ENCODE measurements at places on chromosomes 11 and 22.

DNA sequence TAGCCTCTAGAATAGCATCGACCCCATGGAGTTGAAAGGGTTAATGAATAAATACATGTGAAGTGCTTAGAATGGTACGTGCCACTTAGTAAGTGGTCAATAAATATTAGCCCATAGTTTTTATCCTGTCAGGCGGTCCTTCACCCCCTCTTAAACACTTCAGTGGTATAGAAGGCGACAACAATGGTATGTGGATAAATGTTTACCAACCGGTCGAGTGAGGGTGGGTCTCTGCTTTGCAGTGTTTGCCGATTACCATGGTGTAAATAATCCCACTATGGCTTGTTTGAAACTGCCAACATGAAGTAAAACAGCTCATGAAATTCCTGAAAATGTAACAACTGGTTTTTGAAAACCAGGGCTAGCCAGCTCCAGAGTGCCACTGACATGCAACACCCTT, 541.2 kb downstream of the BUD13 start:
- no peak for DNase-seq

DNA sequence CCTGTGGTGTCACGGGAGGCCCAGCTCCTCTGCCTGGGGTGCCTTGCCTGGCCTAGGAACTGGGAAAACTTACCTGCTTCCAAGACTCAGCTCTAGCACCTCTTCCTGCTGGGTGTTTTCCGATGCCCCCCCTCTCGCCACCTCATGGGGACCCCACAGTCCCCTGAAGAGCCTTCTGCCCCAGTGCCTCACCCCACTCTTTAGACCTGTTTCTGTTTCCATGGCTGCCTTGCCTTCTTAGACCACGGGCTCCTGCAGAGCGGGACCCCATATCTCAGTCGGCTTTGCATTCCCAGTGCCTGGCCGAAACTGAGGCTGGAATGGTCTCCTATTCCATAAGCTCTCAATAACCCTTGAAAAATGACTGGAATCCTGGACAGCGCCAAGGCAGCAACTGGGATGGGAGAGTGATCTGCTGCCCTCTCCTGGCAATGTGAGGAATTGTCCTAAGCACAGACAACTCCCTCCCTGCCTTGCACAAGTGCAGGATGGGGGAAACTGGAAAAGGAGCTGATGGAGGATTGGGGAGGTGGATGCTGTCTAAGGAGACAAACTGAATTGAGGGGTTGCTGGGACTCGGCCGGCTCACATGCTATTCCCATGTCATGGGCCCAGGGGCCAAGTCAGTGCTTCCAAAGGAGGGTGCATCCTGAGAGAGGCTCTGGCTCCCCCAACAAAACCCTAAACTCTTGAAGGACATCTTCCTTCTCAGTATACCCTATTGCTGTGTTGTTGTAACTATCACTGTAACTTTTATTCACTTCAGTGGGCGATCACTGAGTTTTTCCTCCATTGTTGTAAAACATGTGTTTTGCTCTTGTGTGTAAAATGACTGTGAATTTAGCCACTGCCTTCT, 26.6 kb upstream of the IL17RA start:
- peak; percentile 22 for DNase-seq

- no peak for DNase-seq
Measured at GRCh38 chr11:32781721-32782120, 12.7 kb downstream of the CCDC73 start.

GRCh38 chr22:49786976-49787706, 40.5 kb downstream of the BRD1 start:
- DNase-seq, result no peak

GRCh38 chr11:19181531-19182261, 20.1 kb downstream of the CSRP3 start:
- no peak for DNase-seq

GRCh38 chr11:47369676-47370075, 8.7 kb downstream of the SPI1 start:
- no peak for DNase-seq

GRCh38 chr11:65630215-65630614, 7.7 kb upstream of the SIPA1 start:
- no peak for DNase-seq

DNA sequence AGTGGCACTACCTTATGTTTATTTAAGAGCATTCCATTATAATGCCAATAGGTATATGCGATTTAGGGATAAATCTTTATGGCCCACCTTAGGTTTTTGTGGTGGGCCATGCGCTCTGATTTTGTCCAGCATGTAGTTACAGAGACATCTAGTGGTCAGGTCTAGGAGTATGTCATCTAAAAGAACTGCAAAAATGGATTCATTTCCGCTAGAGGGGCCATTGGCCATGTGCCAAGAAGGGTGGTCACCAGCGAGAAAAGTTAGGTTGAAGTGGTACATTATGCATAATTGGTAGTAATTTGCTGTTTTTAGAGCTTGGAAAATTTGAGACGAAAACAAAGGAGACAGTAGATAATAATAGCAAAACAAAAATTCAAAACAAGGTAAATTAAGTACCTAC, 27.7 kb downstream of the LRRC4C start:
- DNase-seq, result no peak

- DNase-seq, result no peak
Measured at GRCh38 chr11:107733518-107733917, 21.7 kb upstream of the SLN start.

- no peak for DNase-seq
Measured at GRCh38 chr11:117722082-117722481, 74.9 kb downstream of the DSCAML1 start.

DNA sequence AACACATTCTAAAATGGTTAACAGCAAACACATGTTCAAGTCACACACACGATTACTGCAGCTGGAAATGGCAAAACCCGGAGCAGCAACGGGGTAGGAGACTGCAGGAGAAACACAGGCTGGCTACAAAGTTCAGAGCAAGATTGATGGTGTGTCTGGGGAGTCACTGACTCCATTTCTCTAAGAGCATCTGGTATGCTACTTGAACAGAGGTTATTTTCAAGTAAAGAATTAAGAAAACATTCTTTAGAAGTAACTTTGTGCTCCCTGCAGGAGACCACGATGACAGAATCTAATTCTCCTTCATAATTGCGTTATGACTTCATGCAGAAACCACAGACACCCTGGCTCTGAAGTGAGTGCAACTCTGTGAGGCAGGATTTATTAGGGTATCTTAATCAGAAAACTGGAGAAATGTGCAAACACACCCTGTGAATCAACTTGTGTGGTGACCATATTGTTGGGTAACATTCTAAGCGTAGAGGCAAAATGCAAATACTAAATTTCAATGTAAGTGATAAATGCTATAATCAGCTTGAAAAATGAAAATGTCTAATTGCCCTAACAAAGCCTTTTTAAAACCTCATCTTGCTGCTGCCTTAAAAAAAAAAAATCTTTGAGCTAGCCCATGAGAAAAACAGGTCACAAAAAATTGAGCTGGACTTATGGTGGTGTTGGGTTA, 303.0 kb downstream of the CADM1 start:
- no peak for DNase-seq

GRCh38 chr11:65309006-65309405, 5.7 kb upstream of the CDC42EP2 start:
- DNase-seq, result no peak

DNA sequence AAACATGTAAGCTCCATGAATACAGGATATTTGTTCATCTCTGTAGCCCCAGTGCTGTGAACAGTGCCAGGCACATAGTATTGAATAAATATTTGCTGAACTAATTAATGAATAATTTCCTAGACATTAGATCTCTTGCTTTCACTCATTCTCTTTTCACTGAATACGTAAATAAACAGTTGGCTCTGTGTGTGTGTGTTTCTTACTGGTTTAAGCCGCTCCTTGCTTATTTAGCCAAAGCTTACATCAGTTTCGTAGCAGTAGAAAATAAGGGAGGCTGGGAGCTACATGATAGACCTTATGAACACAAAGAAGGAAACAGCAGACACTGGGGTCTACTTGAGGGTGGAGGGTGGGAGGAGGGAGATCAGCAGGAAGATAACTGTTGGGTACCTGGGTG, 17.2 kb downstream of the KREMEN1 start:
- DNase-seq, result no peak

DNA sequence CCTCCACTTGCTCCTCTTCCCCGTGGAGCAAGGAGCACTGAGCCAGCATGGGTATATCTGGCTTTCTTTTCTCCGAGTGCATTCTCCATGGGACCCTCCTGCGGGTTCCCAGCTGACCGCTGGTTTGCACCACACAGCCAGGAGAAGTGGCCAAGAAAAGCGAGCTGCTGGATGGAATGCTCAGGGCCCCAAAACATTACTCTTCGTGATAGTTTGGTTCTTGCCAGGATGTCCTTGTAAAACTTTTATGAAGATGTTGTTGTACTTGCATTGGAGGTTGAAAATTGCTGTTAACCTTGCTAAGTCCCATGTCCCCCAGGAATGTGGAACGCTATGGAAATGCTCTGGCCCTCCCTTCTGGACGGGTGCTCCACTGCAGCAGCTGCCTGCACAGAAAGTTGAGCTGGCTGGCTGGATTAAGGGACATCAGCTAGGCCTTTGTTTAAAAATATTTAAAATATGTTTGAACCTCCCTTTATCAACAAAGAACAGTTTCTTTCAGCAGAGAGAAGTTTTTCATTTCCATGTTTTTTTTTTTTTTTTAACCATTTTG, 68.7 kb downstream of the ZNRF3 start:
- no peak for DNase-seq

- DNase-seq, result no peak
Measured at GRCh38 chr11:48033918-48034341, 53.6 kb downstream of the PTPRJ start.

DNA sequence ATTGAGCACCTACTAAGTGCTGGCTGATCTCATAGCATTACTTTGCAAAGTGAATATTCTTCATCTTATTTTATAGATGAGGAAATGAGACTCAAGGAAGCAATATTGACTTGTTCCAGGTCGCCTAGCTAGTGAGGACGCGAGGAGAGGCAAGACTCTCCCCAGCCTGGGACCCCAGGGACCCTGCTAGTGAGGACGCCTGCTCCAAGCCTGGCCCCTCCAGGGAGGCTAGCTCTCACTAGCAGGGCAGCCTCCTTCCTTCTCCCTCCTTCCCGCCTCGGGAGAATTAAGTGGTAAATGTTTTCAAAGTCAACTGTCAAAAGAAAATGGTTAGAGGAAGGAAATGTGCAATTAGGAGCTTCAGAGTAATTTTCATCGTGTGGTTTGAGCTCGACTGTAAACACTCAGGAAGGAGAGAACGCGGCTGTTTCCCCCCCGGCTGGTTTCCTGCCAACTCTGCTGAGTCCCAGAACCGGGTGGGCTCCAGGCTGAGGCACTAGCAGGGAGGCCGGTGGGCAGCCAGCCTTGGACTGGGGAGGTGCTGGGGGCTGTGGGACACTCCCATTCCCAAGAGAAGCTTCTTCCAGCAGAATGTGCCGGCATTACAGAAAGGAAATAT, 17.9 kb downstream of the MYEOV start:
- DNase-seq, result no peak

GRCh38 chr11:71222318-71223080, 29.9 kb downstream of the SHANK2 start:
- DNase-seq, result no peak

GRCh38 chr22:23511627-23512347, 68.3 kb downstream of the IGLL1 start:
- DNase-seq, result no peak

GRCh38 chr11:113728814-113729213, 22.7 kb upstream of the TMPRSS5 start:
- no peak for DNase-seq

- DNase-seq, result no peak
Measured at GRCh38 chr11:79503028-79503427, 62.2 kb upstream of the TENM4 start.

GRCh38 chr22:24417200-24417599, 10.2 kb upstream of the ADORA2A start:
- DNase-seq, result peak; percentile 11

DNA sequence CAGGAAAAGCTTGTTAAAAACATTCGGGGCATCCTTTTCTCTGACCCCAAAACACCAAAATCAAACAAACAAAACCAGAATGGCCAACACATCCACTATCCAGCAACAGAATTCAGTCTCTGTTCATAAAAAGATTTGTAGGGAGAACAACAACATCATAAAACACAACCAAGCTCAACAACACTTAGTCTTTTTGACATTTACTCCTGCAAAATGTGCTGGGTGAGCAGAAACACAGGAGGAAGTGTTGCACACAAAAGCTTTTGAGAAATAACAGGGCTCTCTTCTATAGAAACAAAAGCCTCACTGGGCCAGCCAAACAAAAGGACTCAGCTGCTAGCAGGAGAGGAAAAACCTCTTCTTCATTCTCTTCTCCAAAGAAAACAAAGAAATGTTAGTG, 736.0 kb upstream of the CCDC90B start:
- no peak for DNase-seq

- DNase-seq, result no peak
Measured at GRCh38 chr11:124717786-124718651, 21.7 kb upstream of the NRGN start.

GRCh38 chr11:93494357-93494756, 48.8 kb downstream of the SMCO4 start:
- DNase-seq, result no peak

DNA sequence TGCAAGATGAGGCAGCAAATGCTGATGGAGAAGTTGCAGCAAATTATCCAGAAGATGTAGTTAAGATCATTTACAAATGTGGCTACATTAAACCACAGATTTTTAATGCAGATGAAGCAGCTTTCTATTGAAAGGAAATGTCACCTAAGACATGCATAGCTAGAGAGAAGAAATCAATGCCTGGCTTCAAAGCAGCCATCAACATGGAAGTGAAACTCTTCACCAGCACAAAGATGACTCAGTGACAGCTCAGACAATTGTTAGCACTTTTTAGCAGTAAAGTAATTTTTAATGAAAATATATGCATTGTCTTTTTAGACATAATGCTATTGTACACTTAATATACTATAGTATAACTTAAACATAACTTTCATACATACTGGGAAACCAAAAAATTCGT, 71.4 kb downstream of the FANCF start:
- DNase-seq, result no peak

- DNase-seq, result no peak
Measured at GRCh38 chr22:49426618-49427266, 400.9 kb downstream of the BRD1 start.

GRCh38 chr22:23158516-23159290, 13.4 kb downstream of the RAB36 start:
- no peak for DNase-seq

- DNase-seq, result no peak
Measured at GRCh38 chr11:95134491-95134890, 44.8 kb downstream of the ENDOD1 start.

- no peak for DNase-seq
Measured at GRCh38 chr22:44633647-44634046, 68.4 kb upstream of the PRR5 start.

GRCh38 chr22:33864723-33865130, 55.5 kb downstream of the LARGE1 start:
- DNase-seq, result no peak

DNA sequence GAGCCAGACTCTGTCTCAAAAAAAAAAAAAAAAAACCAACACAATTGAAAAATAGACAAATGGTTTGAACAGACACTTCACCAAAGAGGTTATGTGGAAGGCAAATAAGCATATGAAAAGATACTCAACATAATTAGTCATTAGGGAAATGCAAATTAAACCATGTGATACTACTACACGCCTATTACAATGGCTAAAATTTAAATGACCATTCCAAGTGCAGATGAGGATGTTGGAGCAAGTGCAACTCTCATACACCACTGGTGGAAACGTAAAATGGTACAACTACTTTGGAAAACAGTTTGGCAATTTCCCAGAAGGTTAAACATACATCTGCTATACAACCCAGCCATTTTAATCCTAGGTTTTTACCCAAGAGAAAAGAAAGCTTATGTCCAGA, 24.3 kb downstream of the EIF4ENIF1 start:
- no peak for DNase-seq
